ENCODE measurements at places on chromosomes 5 and 9.

DNA sequence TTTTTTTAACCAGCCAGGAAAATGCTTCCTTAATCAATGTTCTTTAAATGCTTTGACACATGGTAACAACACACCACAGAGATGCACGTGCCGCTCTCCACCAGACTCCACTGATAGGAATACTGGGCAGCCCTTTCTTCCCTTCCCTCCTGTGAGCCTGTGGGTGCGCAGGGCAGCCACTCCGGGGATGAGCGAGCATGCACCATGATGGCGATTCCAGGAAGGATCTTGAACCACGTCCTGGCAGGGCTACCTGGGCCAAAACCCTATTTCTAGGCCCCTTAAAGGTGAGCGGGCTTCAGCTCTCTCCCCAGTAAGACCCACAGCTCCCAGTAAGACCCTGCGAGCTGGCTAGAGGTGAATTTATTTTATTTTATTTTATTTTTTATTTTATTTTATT, 128.2 kb downstream of the MVB12B start:
- DNase-seq: no peak

DNA sequence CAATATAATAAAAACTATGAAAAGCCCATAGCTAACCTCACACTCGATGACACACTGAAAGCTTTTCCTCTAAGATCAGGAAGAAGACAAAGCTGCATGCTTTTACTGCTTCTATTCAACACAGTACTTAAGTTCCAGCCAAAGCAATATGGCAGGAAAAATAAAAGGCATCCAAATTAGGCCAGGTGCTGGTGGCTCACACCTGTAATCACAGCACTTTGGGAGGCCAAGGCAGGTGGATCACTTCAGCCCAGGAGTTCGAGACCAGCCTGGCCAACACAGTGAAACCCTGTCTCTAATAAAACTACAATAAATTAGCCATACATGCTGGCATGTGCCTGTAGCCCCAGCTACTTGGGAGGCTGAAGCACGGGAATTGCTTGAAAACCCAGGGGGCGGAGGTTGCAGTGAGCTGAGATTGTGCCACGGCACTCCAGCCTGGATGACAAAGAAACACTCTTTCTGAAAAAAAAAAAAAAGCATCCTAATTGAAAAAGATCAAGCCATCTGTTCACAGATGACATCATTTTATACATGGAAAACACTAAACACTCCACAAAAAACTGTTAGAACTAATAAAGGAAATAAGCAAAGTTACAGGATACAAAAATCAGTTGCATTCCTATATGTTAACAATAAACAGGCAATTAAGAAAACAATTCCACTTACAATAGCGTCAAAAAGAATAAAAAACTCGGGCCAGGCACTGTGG, 17.9 kb downstream of the ZFR start:
- DNase-seq: no peak

GRCh38 chr9:75088646-75089372, 495 bp downstream of the OSTF1 start:
- no peak for DNase-seq

DNA sequence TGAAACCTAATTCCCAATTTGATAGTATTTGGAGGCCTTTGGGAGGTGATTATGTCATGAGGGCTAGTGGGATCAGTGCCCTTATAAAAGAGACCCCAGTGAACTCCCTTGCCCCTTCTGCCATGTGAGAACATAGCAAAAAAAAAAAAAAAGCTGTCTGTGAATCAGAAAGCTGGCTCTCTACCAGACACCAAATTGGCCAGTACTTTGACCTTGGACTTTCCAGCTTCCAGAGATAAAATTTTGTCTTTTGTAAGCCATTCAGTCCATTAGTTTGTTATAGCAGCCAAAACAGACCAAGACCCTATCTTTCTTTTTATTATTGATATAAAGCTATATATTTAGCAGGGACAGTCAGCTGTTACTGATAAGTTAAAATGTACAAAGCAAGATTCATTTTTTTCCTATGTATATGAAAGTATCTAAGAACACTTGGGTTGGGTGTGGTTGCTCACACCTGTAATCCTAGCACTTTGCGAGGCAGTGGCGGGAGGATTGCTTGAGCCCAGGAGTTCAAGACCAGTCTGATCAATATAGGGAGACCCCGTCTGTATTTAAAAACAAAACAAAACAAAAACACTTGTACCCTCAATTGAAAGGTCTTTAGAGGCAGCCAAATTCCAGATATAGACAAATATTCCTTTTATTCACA, 8.1 kb upstream of the C5orf24 start:
- DNase-seq: no peak

DNA sequence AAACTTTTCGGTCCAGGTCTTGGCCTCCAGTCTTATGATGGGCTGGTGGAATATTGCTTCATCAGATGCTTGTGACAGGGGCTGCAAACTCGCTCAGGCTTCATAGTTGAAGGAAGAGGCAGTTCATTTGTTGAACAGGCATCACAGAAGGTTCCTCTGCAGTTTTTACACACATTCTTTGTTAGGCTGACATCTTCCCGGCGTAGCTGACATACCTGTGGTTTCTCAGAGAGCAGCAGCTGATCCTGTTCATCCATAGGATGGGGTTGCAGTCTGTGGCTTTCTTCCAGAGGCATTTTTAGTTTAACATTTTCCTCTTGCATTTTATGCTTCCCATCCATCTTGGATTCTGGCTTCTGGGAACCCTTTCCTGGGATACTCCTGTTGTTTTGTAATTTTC, 1255.2 kb downstream of the EFNA5 start:
- DNase-seq: no peak

DNA sequence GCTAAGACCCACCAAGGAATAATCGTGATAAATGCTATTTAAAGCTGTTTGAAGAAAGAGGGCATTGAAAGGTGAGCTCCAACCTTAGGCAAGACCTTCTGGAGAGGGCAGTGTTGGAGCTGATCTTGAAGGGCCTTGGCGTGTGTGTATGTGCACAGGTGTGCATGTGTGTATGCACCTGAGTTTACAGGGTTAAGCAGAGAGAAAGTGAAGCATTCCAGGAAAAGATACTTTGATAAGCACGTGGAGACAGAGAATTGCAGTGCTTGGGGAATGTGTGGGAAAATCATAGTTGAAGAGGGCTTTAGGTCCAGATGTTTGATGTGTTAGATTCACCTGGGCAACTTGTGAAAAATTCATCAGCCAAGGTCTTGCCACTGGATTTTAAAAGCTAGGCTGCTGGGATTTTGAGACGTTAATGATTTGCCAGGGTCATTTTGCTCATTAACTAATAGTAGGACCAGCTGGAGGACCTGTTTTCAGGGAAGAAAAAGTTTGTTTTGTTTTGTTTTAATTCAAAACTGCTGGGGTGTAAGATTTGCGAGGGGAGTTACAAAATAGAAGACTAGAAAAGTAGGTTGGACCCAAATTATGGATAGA, 78.3 kb upstream of the ANKRD55 start:
- no peak for DNase-seq

GRCh38 chr9:108182950-108183381, 672.8 kb downstream of the ACTL7B start:
- no peak for DNase-seq

GRCh38 chr9:112218908-112219307, 43.8 kb upstream of the SUSD1 start:
- no peak for DNase-seq

DNA sequence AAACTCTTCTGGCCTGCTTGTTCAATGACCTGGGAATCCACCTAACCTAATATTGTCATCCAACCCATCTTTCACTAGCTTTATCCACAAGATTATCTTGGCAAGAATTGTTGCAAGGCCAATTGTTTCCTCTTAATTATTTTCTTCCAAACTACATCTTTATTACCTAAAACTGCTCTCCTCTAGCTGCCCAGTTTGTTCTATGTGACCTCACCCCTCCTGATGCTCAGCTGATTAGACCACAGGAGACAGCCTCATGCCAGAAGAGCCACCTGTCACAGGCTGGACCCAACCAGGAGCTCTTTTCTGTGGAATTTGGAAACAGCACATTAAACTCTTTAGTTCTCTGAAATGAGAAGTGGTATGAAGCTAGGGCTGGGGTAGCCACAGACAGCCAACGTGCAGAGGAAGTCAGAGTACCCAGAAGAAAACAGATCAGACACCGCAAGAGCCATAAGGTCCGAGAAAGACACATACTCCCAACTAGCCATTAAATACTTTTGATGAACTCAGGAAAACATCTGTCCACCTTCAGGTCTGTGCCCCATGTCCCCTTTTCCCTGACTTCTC, 12.0 kb downstream of the SAXO1 start:
- no peak for DNase-seq

- no peak for DNase-seq
These were observed 140.3 kb downstream of the LHFPL2 start for GRCh38 chr5:78508186-78508765.

GRCh38 chr5:139061856-139062255, 136.3 kb downstream of the SIL1 start:
- no peak for DNase-seq

- DNase-seq: no peak
These were observed 102.2 kb downstream of the INIP start for GRCh38 chr9:112615584-112616266.

All from stimulated activated CD4-positive, alpha-beta T cell treated with anti-CD3 and anti-CD28 coated beads, TNF-alpha, amount 100 ng/mL, for 24 hours (primary cell).